Ammon's horn (tissue), 1 donor: ENCODE measurements at places on chromosomes 2 and 18.

- DNase-seq = no peak
Measured at GRCh38 chr2:9234680-9235146, 28.1 kb downstream of the ASAP2 start.

DNA sequence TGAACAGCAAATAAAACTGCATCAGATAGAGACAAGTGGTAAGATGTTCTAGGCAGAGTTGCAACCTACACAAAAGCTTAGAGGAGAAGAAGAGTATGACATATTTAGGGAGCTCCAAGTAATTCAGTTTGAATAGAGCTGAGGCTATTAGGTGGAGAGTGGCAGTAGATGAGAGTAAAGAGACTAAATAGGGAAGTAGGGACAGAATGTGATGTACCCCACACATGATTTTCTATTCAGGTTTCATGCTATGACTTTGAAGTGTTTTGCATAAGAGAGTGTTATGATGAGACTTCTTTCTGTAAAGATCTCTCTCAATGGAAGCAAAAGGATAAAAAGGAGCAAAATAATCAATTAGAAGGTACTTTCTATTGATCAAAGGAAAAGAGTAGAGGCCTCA lies 206.8 kb upstream of the ERBB4 start:
- no peak for DNase-seq

DNA sequence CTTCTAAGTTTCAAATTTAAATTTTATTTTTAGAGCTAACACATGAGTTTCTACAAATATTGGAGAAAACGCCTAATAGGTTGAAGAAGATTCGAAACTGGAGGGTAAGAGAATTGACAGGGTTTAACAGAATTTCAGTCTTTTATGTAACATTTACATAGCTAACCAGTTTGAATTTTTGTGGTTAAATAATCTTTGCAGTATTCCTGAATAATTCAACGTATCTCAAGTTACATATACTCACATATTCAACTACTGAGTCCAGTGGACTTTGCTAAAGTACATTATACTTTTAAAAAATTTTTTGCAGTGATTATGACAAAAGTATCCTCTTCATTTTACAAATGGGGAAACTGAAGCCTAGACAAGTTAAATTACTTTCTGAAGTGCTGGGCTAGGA lies 34.0 kb downstream of the CCNT2 start:
- no peak for DNase-seq

DNA sequence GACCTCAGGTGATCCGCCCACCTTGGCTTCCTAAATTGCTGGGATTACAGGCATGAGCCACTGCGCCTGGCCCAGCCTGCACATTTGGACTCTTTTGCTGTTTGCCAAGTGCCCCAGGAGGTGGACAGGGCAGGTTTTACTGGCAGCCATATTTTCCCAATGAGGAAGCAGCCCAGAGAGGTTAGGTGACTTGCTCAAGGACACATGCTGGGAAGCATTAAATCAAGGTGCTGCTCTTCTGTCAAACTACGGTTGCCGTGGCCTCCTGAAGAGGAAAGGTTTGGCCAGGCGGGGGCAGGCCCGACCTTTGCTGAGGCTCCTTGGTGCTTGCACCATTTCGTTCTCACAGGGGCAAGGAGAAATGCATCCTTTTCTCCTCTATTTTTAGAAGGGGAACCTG lies 44.0 kb downstream of the DNMT3A start:
- DNase-seq = no peak

DNA sequence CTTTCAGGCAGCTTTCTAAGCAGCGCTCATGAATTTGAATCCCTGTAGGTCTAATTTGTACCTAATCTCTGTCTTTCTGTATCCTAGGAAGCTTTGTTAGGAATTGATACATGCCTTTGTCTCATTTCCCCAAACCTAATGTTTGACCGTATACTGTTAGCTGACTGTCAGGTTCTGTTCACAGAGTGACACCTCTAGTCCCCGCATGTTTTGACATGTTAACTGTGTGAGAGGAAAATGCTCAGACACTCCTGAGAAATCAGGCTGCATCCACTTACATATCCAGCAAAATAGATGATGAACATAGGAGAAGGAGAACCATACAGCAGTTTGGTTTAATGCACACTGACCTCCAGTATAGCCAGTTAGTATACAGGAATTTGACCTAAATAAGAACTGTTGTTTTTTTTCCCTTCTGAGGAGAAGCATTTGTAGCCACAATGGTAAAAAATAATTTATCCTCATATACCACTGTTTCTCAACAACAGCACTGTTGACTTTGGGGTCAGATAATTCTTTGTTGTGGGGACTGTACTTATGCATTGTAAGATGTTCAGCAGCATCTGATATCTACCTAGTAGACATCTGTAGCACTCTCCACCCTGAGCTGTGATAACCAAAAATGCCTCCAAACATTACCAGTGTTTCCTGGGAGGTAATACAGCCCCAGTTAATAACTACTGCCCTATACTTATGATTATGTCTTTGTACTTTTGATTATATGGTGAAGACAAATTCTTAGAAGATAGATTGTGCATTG lies 130.9 kb downstream of the NCOA1 start:
- no peak for DNase-seq

DNA sequence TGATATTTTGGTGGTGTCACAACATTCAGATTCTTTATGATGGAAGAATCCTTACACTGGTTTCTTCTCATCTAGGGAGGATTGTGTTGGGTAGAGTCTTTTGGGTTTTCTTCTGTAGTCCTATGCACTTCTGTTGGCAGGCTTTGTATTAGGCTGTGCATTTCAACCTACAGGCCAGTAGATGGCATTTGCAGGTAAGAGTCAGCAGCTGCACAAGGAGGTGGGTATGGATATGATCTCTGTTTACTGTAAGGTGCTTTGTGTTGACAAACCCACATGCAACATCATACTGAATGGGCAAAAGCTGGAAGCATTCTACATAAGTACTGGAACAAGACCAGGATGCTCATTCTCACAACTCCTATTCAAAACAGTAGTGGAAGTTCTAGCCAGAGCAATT lies 656.8 kb downstream of the METTL4 start:
- DNase-seq = no peak

- peak; percentile 36 for DNase-seq
Measured at GRCh38 chr2:213150315-213151097, 906 bp downstream of the IKZF2 start.

- no peak for DNase-seq
Measured at GRCh38 chr2:68762665-68763064, 28.1 kb downstream of the ARHGAP25 start.

DNA sequence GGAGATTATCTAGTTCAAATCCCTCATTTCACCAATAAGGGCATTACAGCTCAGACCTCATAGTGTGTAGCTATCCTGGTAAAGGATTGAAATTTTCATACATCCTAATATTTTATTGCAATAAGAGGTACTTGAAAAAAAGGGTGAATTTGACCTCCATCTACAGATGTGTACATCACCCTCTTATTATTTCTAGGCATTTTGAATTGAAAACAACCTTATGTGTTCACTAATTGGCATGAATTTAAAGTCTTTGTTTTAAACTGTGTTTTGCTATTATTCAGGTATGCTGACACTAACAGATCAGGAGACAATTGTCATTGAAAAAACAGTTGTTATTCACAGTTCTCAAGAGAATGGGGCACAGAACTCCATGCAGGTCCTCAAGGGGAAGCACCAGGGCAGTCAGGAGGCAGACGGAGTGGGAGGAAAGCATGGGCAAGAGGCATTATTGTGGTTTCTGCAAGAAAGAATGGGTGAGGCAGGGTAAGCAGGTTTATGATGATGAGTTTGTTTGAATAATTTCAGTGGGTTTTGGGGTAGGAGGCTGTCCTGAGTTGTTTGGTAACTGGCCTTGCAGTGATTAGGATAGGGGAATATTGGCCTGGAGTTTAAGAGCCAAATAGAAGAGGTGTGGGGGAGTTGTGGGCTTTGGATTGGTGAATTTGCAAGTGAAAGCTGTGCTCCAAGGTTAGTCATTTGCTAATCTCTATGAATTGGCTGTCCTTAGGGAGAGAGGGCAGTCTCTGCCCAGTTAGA lies 194.6 kb downstream of the GPD2 start:
- DNase-seq = no peak

DNA sequence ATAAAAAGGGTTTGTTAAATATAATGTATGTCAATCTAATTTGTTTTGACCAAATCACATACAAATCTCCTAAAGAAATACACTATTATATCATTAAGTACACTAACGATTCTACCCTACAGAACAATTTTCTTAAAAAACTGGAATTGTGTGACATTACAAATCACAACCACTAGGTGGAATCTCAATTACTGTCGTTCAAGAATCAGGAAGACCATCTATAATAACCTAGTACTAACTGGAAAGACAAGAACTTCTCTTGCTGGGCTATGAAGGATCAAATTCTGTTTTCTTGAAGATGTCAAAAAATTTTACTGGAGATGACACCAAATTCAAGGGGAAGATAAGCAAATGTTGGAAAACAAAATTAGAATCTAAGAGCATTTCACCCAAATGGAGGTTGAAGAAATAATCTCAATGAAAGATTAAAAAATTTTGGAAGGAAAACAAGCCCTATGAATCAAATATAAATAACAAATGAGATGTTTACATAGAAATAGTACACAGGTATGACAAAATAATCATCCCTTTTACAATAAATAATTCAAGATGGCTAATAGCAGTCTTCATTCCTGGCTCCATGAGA lies 110.9 kb downstream of the STK39 start:
- peak; percentile 31 for DNase-seq

GRCh38 chr18:49238433-49239042 lies 221.9 kb downstream of the DYM start:
- DNase-seq = peak; percentile 39

GRCh38 chr2:175027755-175028154 lies 22.6 kb upstream of the CHN1 start:
- no peak for DNase-seq

DNA sequence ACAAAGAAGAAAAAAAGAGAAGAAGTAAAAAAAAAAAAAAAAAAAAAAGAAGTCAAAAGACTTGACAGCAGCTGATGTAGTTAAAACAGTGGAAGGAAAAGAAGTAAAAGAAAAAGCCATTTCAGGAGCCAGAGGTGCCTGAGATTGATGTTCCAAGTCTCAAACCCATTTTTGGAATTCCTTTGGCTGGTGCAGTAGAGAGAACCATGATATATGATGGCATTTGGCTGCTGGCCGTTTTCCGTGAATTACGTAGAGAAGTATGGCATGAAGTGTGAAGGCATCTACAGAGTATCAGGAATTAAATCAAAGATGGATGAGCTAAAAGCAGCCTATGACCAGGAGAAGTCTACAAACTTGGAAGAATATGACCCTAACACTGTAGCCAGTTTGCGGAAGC lies 7.6 kb upstream of the CHST10 start:
- DNase-seq = no peak

DNA sequence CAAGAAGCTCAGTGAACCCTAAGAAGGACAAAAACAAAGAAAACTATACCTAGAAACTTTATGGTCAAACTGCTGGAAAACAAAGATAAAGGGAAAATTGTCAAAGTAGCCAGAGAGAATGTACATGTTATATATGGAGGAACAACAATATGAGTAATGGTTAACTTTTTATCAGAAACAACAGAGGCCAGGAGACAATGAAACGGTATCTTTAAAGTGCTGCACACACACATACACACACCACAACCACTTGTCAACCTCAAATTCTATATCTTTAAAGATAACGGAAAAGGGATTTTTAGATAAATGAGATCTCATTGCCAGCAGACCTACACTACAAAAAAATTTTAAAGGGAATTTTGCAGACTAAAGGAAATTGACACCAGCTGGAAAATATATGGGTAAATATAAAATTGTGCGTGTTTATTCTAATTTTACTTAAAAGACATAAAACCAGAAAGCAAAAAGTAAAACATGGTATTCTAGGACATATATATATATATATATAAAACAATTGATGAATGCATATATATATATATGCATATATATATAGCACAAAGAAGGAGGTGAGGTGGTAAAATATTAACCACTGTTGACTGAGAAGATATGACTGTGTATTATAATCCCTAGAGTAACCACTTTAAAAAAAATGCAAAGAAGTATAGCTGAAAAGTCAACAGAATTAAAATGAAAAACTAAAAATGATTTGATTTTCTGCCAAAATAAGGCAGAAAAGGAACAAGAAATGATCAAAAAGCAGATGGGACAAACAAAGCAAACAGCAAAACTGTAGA lies 172.0 kb downstream of the SRBD1 start:
- DNase-seq = no peak

GRCh38 chr2:74385396-74385795 lies 5.3 kb upstream of the DCTN1 start:
- peak; percentile 81 for DNase-seq

DNA sequence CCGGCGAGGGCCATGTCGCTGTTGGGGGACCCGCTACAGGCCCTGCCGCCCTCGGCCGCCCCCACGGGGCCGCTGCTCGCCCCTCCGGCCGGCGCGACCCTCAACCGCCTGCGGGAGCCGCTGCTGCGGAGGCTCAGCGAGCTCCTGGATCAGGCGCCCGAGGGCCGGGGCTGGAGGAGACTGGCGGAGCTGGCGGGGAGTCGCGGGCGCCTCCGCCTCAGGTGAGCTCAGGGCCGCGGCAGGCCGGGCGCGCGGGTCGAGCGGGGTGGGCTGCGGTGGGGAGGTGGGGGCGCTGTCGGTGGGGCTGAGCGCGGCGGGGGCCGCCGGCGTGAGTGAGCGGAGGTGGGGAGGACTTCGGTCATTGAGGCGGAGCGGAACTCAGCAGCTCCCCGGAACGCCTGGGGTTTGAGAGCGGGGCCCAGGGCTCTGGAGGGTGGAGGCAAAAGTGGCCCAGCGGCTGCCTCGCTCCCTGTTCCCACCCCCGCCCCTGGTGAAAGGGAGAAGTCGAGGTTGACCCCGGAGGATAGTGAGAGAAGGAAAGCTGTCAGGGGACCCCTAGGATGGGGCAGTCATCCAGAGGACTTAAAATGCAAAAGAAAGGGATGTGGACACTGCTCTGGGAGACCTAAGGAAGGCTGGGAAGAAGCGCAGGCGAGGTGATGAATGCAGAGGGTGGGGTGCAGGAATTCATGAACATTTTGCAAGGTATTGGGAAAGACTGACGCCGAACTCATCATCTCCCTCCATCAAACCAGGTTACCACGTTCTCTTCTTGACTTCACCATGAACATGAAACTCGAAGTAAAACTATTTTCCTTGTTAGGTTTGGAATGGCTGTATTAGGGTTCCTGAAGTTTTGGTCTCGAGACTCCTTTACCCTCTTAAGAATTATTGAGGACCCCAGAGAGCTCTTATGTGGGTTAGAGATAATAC lies 633 bp downstream of the MALT1 start:
- DNase-seq = peak; percentile 47

DNA sequence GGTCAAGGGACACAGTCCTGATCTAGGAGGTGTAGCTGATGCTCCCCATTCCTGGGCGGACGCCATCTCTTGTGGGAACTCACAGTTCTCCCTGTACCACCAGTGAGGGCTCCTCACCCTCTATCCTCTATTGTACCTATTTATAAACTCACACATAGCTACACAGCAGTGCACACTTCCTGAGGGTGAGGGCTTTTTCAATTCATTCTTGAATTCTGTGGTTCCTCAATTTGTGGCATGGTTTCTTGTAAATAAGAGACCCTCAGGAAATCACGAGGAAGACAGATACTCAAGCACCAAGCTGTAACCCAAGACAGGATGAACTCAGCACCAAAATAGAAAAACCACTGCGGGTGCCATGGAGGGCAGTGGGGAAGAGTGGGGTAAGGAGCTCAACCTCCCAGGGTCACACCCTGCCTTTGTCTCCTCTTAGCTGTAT lies 245.9 kb upstream of the PXDN start:
- DNase-seq = peak; percentile 66
